ENCODE measurements at places on chromosomes 5 and 9.

DNA sequence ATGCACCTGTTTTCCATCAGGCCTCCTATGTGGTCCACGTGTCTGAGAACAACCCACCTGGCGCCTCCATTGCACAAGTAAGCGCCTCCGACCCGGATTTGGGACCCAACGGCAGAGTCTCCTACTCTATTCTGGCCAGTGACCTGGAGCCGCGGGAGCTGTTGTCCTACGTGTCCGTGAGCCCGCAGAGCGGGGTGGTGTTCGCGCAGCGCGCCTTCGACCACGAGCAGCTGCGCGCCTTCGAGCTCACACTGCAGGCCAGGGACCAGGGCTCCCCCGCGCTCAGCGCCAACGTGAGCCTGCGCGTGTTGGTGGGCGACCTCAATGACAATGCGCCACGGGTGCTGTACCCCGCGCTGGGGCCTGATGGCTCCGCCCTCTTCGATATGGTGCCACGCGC is 1.7 kb downstream of the PCDHGB1 start:
- no peak for DNase-seq

GRCh38 chr5:147756566-147756965 is 26.0 kb downstream of the JAKMIP2 start:
- no peak for DNase-seq

- DNase-seq = no peak
Measured at GRCh38 chr9:38183994-38184568, 115.1 kb upstream of the SHB start.

- DNase-seq = no peak
Measured at GRCh38 chr9:88753691-88754367, 218.9 kb downstream of the NXNL2 start.

DNA sequence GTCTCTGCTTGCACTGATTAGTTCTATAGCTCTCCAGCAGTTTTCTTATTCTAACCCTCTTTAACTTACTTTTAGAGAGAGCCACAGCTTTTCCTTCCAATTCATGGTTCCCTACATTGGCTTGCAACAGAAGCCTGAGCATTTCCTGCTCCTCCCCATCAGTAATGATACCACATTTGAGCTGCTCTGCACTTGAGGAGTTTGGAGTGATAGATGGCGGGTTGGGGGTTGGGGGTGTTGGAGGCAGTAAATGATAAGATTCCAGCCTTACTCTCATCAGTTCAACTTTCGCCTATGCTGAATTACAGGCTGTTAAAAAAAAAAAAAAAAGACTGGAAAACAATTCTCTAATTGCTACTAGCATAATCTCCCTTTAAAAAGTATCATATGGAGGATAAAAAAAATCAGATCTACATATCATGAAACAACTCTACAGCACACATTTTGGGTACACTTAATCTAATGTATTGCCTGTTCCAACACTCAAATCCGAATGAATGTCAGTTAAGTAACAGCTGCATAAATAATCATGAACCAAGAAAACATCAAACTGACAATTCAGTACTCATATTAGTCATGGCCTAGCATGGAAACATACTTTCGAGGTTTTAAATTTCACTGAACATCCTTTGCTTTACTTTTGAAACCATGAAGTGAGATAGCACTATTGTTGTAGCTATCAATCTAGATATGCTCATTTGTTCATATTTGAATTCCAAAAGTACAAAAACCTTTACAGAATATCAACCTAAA is 224.7 kb downstream of the NFIB start:
- DNase-seq = no peak

DNA sequence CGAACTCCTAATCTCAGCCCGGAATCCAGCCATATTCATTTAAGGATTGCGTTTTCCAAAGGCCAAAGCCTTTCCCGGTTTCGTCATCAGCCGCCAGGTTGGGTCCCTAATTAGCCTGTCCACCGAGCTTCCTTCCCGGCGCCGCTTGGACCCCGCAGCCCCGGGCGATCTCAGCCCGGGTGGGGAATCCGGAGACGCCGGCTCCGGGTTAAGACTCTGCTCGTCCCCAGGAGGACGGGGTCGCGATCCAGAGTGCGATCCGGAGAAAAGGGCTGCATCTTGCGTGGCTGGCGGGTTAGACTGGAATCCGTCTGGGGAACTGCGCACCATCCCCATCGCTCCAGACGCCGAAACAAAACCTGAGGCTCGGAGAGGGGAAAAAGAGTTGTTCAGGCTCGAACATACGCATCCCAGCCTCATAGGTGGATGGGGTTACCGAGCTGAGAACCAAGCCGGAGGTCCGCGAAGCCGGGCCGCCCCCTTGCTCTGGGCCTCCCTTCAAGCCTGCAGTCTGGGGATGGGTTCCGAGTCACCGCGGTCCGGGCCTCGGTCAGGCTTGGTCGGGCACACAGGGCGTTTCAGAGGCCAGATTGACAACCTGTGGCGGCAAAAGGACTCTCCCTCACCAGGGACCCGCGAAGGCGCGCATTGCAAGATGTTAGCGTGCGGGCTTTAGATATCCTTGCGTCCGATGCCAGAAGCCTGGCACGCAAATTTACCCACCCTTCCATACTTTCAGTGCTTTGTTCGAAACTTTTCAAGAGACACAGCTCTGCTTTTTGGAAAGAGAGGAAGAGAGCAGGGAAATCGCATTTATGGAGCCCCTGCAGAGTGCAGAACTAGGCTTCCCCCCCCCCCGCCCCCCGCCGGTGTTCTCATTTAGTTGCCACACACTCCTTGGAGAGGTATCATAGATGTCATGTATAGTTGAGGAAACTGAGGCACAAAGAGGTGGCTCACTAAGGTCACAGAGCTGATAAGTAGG is 7.9 kb downstream of the MSX2 start:
- DNase-seq = no peak

- DNase-seq = no peak
Measured at GRCh38 chr5:147349241-147349640, 114.4 kb downstream of the STK32A start.

GRCh38 chr9:120431268-120431667 is 148.7 kb downstream of the CDK5RAP2 start:
- no peak for DNase-seq

GRCh38 chr5:171984748-171985419 is 21.6 kb downstream of the FBXW11 start:
- no peak for DNase-seq

DNA sequence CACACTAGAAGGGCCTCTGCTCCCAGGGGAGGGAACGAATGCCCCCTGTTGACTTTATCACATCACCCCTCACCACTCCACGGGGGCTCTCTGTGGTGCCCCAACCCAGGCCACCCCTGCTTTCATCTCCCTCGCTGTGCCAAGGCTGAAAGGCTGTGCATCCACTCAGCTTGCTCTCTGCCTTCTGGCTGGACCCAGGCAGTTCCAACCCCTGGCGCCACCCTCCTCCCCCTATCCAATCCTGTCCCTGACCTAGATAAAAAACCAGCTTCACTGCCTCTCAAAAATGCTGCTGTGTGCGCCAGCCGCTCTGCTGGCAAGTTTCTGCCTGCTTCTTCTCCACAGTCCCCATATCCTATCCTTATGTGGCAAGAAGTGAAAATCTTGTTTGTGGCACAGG is 22.4 kb upstream of the CORO2A start:
- no peak for DNase-seq

DNA sequence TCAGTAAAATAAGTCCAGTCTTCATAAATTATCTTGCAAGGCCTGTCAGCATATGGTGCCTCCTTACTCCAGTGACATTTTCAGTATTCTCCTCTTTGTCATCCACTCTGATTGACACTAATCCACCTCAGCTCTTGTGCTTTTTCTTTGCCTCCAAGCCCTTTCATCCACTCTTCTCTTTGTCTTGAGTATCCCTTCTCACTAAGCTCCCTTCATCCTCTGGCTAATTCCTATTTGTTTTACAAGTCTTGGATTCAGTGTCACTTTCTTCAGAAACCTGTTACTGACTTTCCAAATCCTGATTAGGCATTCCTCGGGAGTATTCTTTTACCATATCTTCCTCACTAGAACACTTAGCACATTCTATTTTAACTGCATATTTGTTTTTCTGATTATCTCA is 100.6 kb upstream of the VCAN start:
- no peak for DNase-seq

DNA sequence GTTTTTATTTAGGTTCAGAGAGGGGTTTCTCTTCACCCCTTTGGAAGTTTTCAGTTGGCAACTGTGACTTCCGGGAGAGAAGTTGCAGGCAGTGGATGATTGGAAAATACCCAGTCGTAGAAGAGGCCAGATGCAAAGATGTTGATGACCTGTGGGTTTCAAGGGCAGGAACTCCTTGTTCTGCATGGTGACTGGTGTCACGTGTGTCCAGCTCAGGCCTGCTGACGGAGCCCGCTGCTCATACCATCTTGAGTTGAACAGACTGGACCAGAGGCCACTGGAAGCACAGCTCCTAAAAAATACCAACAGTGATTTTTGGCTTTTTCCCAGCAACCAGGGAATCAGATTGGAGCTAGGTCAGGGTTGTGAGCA is 243.9 kb upstream of the KLF4 start:
- DNase-seq = no peak

- DNase-seq = no peak
Measured at GRCh38 chr5:172223901-172224873, 30.2 kb downstream of the EFCAB9 start.

- DNase-seq = no peak
Measured at GRCh38 chr9:6433410-6433809, 20.4 kb downstream of the UHRF2 start.

DNA sequence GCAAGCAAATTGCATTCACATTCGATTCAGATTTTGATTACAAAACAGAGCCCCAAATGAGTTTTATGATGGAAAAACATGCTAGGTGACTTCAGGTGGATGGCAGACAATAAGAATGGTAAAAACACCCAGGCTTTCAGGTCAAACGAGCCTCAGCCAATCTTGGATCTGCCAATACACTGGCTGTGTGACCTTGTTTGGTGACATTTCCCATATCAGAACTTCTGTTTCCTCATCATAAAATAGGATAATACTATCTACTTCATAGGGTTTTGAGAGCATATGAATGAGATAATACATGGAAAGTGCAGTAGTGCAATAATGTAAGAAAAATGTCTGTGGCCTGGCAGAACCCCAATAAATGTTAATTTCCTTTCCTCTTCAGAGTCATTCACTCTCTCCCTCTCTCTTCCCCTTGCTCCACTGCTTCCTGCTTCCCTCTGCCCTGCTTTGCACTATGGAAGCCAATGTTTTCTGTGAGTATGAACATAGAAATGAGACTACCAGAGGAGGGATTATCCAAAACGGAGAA is 54.7 kb downstream of the SH3RF2 start:
- no peak for DNase-seq

DNA sequence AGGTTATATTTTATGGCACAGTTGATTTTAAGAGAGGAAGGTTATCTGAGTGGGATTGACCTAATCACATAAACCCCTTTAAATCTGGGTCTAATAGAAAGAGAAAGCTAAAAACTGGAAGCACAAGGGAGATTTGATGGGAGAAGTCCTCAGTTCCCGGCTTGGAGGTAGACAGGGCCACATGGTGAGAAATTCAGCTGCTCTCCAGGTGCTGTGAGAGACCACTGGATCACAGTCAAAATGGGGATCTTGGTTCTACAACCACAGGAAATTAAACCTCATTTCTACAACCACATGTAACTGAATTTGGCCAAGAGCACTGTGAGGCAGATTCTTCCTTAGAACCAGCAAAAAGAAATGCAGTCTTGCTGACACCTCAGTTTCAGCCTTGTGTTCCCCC is 2352.7 kb downstream of the MAT2B start:
- DNase-seq = no peak

DNA sequence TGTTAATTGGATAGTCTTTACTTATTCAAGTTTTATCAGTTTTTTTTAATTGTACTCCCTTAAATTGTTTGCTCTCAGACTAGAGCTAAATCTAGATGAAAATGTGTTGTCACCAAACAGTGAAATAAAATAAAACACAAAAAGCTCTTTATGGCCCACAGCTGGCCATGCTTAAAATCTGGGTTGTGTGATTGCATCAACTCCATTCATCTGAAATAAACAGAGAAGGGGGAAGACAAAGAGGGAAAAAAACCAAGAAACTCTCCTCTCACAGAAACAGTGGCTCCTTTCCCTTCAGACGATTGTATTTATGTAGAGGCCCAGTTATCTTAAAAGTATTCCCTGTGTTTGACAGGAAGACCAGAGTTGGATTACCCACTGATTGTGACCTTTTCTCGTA is 422.4 kb downstream of the IRX1 start:
- no peak for DNase-seq

- no peak for DNase-seq
Measured at GRCh38 chr5:174307031-174307408, 261.5 kb downstream of the NSG2 start.

DNA sequence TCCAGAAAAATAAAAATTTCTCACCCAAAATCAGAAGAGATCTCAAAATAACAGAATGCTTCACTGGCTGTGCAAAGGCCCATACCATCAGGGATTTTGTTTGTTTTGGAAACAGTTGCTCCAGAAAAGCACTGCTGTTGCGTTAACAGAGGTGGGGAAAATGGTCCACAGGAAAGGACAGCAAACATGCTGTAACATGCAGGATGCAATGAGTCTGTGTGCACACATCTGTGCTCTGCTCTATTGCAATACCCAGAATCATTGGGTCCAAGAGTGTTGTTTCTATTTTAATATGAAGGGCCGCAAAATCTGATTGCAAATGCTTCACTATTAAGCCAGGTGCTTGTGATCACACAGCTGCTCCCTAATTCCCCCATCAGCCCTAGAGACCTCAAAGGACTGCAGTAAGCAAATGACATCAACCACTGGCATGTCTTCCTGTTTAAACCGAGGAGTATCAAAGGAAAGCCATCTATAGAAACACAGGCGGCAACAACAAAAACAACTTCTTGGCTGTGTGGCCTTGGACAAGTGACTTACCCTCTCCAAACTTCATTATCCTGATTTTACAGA is 141.0 kb downstream of the DCP2 start:
- no peak for DNase-seq

- no peak for DNase-seq
Measured at GRCh38 chr5:141839015-141839513, 39.1 kb downstream of the PCDH1 start.

- no peak for DNase-seq
Measured at GRCh38 chr5:77426670-77427069, 65.4 kb downstream of the WDR41 start.

DNA sequence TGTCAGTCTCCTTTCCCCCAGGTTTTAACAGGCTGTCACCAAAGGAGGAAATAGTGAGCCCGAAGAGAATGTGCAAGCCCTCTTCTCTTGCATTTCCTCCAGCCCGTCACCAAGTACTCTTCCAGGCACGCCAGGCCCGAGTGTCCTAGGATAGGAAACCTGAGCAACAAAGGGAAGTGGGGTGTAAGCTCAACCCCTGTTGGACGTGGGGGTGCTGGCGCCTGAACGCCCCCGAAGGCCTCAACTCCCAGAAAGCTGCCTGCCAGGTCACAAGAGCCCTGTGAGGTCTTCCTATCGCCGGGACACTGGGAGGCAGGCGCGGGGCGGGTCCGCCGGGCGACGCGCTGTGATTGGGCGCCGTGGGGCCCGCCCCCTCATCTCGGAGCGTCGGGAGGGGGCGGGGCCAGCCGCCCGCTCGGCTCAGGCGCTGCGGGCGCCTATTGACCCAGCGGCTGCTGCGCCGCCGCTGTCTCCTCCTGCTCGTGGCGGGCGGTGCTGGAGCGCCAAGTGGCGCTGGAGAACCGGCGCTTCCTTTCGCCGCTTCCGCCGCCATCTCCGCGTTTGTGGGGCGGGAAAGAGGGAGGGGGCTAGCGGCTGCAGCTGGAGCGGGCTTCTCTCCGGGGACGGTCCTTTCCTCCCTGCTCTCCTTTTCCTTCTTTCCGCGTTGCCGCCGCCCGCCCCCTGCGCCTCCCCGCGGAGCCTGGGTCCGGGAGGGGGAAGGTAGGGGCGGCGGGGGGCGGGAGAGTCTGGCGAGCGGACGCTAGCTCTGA is 572 bp upstream of the MAN2A1 start:
- DNase-seq = peak; percentile 87

GRCh38 chr9:33377089-33377715 is 25.2 kb downstream of the AQP7 start:
- no peak for DNase-seq

All from NCI-H1417 (cell line).